Mesenchymal stem cell (in vitro differentiated cells and primary cell): ENCODE measurements at places on chromosomes 3 and 15.
A peak's percentile ranks its signal among the peaks of the same experiment; 100 is the strongest.

GRCh38 chr15:41891226-41891625 is 2.6 kb downstream of the SPTBN5 start:
- no peak for DNase-seq

- no peak for DNase-seq
Measured at GRCh38 chr3:21665444-21666100, 85.4 kb downstream of the ZNF385D start.

DNA sequence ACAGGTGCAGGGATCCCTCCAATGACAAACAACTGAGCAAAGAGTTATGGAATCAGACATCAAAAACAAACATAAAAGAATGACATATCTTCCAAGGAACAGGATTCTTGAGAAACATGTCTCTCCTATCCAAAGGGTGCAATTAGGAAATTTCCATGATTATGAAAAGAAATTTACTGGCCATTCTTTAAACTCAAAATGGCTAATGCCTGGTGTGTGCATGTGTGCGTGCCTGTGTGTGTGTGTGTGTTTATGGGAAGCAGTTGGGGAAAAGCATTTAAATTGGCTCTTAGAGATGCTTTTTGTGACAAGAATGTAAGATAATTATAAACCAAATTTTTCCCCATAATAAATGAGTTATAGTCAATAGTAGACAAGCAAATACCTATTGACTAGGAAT is 320.5 kb upstream of the THBS1 start:
- DNase-seq, result no peak

- no peak for DNase-seq
Measured at GRCh38 chr3:152381881-152382295, 113.2 kb downstream of the MBNL1 start.

GRCh38 chr3:119700269-119700919 is 2.4 kb upstream of the CFAP91 start:
- DNase-seq, result peak; percentile 66

- DNase-seq, result no peak
Measured at GRCh38 chr15:31376511-31376910, 49.9 kb downstream of the KLF13 start.

GRCh38 chr3:135927155-135927554 is 38.4 kb upstream of the PPP2R3A start:
- no peak for DNase-seq

DNA sequence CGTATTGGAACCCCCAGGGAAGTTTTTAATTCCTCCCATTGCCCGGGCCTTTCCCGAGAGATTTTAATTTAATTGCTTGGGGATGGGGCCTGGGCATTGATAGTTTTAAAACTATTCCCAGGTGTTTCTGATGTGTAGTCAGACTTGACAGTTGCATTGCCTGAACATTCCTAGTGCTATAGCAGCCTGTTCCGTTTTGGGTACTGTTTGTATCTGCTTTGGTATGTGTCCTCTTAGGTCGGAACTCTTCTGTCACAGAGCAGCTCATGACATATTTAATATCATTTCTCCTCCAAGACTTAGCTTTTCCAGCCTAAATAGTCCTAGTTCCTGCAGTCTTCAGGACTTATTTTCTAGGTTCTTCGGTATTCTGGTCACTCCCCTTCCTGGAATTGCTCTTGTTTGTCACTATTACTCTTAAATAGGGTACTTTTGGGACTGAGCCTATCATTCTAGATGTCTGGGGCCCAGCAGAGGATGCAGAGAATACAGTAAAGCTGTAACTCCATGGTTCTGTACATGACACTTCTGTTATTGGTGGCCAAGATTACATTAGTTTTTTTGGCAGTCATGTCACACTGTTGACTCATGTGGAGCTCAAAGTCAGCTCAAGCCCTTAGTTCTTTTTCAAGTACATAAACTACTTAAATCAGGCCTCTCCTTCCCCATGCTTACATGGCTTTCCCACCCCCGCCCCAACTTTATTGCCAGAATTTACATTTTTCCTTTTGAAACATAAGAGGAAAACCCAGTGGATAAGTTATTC is 81.5 kb downstream of the BBX start:
- DNase-seq, result peak; percentile 33
